Activated CD4-positive, alpha-beta T cell treated with anti-CD3 and anti-CD28 coated beads, Interleukin-2, amount 50 U/mL, for 24 hours (primary cell): ENCODE measurements at places on chromosomes 4 and X.
A peak's percentile ranks its signal among the peaks of the same experiment; 100 is the strongest.

GRCh38 chr4:41932988-41933387 lies 2.2 kb upstream of the TMEM33 start:
- no peak for DNase-seq

GRCh38 chr4:86592553-86593249 lies 1.4 kb upstream of the PTPN13 start:
- no peak for DNase-seq

DNA sequence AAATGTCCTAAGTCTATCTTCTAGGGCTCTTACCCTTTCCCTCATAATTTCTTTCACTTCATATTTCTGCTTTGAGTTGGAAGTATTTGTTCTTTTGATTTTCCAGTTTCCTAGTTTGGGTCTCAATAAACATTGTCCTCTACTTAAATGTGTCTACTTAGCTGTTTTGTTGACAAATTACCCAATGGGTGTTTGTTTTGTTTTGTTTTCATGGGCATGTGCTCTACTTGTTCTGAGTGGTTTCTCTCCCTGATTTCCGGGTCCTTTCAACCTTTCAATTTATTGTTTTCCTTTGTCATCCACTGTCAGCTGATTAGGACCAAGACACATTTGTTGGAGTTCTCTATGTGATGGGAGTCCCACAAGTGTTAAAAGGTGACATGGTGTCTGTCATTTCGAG lies 1181.4 kb downstream of the RPA4 start:
- DNase-seq = no peak

DNA sequence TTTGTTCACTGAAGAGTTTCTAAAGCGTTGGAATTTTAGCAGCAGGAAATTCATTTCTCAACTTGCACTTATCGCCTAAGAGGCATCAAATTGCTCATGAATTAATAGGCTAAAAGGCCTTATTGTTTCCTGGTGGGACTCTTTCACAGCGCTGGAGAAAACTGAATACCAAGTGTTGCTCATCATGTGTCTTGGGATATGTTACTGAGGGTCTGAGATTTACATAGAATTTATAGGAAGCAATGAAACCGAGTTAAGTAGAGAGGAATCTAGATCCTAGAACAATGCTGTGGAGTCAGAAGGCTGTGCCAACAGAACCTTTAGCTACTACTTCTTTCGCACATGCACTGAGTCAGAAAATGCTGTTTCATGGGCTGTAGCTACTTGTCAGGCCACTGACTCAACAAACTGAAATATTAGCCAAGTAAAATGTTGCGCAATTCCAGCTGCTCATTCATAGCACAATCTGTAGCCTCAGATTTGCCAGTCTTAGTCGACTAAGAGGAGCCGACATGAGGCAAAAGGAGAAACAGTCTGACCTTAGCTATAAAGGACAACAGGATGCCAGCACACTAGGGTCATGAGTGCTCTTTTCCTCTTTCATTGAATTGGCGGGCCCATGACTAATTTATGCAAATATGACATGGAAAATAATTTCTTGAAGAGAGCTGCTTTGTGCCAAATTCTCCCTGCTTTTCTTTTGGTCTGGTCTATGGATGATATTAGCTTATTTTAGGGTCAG lies 35.9 kb upstream of the CXCL8 start:
- no peak for DNase-seq

DNA sequence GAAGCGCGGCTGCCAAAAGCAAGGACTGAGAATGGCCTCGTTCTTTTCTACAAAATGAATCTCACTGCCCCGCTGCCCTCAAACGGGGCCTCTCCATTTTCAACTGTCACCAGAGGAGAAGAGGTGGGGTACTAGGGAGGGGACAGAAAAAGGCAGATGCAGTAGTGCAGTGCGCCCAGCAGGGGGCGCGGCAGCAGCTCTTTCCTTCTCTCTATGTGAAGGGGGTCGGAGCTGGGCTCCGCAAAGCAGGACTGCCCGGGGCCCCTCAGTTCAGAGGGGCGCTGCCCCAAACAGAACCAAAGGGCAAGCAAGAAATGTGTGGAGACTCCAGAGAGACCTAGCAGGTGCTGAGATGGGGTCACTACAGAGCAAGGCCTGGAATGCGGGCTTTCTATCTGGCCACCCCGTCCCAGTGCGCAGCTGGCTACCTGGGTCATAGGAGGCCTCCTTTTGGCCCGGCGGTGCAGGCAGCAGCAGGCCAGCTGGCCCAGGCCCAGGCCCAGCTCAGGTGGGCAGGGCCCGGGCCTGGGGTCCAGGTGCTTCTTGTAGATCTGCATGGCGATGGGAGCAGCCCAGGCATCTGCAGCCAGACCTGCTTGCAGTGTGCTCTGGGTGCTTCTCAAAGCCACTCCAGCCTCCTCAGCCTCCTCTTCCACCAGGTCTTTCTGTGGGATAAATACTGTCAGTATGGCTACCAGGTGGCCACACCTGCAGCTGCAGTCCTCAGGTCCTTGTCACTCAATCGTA lies 5.9 kb downstream of the IRAK1 start:
- no peak for DNase-seq

DNA sequence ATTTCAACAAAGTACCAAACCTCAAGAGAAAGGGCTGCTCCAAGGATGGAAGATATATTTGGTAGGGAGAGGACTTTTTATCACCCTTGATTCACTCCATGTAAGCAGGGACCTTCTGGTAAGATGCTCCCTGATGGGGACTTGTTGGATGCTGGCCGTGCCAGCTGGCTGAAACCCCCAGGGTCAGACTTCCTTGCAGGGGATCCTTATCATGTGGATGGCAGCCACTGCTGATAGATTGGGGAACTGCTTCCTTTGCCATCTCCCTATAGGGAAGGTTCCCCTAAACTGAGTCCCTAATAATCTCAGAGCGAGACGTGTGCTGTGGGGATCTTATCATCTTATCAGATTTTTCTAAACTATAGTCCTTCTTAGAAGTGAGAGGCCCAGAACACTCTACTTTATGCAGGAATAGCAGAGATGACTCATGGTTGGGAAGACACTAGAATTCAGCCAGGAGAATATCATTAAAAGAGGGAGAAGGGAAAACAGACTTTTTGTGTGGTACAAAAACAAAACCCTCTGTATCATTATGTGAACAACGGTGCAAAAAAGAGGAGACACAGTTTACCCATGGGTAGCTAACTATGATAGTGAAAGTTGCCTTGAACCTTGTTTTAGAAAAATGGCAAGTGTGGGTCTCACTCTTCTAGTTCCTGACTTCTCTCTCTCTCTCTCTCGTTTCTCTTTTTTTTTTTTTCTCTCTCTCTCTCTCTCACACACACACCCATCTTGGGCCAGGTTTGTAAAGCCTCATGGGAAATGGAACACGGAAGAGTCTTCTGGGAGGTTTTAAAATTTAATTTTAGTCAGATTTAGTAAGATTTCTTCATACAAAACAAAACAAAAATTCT lies 16.1 kb downstream of the RHOH start:
- no peak for DNase-seq

DNA sequence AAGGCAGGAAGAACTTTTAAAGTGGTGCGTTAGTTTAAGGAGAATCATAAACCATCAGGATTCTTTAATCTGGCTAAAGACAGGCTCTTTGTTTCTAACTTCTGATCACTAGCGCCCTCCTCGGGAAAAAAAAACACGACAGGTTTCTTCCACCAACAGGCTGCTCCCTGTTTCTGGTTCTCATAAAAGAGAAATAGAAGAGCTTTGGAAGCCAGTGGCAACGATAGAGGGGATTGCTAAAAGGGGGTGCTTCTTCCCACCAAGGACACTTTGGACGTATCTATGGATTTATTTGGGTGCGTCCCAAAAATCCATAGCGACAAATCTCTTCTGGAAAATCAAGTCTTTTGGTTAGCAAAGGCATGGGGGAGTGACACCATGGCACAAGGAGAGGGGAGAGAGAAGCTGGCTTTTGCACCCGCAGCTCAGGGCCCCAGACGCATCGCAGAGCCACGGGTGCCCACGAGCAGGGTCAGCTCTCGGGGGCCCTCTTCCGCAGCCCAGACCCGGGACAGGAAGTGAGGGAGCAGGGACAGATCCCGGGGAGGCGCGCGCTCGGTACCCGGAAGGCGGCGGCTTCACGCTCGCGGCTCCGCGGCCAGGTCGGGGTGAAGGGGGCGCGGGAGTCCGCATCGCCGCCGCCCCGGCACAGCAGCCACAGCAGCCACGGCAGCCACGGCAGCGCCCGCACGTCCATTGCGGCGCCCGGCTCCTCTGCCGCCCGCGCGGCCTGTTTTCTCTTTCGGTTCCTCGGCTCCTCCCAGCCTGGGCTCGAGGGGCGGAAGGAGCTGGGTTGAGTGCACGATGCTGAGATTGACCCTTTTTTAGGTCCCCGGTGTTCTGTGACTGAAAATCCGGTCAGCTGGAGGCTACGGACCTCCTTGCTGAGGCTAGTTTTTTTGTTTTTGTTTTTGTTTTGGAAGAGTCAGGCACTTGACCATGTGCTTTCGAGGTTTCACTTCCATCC lies at the start of gene CTSO:
Gene CTSO, minus strand, starts transcription at position 716 of the 967 bp plus-strand sequence. Its CDS starts 19 bp downstream, at position 697.
- DNase-seq = peak; percentile 57

DNA sequence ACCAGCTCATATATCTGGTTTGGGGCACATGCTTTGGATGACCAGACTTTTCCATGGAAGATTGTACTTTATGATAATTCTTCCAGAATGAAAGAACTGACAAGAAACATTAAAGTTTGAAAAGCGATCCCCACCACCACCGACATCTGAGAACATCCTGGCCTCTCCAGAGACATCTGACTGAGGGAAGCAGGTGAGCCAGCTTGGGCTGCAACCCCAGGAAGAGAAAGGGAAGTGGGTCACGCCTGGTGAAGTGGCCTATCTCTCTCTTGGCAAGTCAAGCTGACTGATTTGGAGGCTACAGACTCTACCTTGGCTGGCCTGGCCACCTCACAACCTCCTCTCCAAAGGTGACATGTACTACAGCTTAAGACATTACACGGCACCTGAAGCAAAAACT lies 20.7 kb downstream of the PARM1 start:
- DNase-seq = no peak

DNA sequence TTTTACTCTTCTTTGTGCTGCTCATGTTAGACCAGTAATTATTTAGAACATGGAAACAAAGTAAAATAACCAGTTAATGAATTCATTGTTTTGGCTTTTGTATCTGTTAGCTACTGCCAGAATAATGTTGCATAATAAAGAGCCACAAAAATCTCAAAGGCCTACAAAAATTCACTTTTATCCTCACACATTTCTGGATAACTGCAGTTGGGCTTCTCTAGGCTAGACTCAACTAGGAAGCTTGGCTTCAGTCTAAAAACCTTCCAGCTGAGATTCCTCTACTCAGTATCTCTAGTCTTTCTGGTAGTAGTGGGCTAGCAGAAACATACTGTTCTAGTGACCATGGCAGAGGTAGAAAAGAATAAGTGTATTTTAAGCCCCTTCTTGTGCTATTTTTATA lies 73.0 kb downstream of the FAT4 start:
- no peak for DNase-seq

DNA sequence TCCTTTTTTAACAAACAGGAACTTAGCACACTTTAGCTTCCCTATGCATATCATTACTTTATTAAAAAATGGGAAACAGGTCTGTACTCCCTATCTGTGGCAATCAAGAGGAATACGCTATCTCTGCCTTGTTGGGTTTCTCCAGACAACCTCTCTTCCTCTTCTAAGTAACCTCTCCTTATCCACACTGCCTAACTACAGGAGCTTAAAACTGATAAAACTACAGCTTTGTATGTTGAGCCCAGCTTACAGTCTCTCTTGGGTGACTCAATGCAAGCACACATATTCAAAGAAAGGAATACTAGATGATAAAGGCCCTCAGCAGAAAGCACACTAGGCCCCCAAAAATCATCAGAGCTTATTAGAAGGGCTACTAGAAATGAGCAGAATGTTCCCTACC lies 8.9 kb downstream of the NUP62CL start:
- no peak for DNase-seq

DNA sequence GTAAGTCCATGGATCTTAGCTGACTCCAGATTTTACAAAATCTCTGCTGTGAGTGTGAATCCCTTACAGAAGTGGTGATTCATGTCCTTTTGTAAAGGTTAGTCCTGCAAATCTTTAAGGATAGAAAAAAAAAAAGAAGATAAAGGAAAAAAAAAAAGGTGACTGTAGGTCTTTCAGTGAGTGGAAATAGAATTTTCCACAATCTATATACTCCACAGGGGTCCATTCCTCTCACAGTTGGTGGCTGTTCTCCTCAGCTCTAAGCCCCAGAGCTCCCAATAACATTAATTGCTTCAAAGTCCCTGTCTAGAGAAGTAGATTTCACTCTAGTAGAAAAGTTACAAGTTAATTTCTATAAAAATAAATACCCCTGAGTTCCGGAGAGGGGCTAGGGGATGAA lies 189.1 kb downstream of the NDST4 start:
- DNase-seq = no peak

DNA sequence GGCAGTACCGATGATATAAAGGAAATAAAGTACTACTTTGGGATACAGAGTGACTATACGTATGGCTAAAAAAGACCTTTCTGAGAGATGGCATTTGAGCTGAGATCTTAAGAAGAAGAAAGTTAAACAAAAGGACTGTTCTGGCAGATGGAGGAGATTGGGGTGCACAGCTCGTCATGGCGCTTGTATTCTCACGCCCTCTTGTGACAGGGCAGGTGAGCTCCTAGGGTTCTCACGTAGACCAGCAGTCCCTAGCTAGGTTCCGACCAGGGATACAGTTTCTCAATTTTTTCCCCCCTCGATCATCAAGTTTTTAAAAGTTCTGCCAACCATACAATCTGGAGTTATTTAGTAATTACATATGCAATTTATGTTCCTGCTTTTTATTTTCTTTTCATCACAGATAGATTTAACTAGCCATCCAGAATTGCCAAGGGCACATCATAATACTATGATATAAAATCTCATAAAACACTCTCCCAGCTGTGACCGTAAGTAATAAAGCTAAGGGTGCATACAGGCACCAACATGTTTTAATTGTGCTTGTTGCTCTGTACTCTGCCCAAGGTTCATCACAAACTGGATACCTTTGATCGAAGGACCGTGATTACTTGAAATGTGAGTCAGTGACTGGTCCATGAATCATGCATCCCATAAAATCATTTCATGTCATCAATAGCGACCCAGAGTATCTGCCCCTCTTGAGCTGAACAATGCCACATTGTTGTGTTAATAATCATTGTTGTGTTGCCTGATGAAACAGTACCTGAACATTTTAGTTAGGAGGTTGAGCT lies 69.4 kb upstream of the ZNF518B start:
- DNase-seq = no peak

DNA sequence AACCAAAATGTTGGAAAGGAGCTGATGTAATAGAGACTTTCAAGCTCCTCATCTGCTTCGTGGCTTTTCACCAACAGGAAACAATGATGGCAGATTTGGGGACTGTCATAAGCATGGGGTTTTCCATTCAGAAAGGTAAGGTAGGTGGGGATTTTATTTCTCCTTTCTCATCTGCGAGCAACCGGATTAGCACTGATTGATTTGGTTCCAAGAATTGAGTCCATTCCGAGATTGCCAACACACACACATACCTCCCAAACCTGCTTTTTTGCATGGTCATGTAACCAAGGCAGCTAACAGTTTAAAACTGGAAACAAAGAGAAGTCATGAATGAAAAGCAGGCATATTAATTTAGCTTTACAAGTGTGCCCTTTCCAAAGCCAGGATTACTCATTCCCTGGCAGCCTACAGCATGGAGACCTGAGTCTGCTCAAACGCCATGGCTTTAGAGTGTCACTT lies 63.0 kb upstream of the LNX1 start:
- DNase-seq = no peak
